PC-3 (cell line): ENCODE measurements at places on chromosomes 11 and 22. TPM values are rescaled to one million over a fixed set of nuclear protein-coding genes. Genes with fewer than 3 reads are reported as not detected.

APOA4 gene
- not detected in 2 replicates for total RNA-seq

C1QTNF5 gene
- 2.0 and 2.6 TPM in 2 replicates for total RNA-seq

TECTA gene
- total RNA-seq = 0.11 and 0.46 TPM in 2 replicates

TEAD1 gene
- total RNA-seq = 70.2 and 148 TPM in 2 replicates

INS gene
- total RNA-seq = not detected in 2 replicates

MPZL3 gene
- 7.0 and 8.4 TPM in 2 replicates for total RNA-seq

TSGA10IP gene
- not detected in 2 replicates for total RNA-seq

SLC22A6 gene
- total RNA-seq = not detected in 2 replicates

DNA sequence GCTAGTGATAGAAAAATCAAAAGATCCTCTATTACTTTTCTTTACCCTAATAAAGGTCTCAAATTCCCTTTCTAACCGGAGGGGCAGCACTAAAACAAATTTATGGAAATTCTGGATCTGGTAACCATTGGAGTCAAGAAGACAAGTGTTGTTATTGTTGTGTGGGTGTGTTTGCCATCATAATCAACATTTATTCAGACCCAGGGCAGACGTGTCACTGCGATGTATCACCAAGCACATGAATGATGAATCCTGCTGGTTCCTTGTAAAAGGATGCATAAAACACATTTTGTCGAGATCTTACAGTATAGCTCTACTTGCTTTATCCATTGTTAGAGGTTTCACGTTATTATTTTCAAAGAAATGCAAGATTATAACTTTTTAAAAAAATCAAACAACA is 12.1 kb upstream of the FJX1 start:
- DNase-seq = no peak

GRCh38 chr11:11441516-11441915 is 88.5 kb upstream of the CSNK2A3 start:
- no peak for DNase-seq

GRCh38 chr22:43008509-43008908 is 6.4 kb downstream of the PACSIN2 start:
- DNase-seq = no peak

- no peak for DNase-seq
Observed at GRCh38 chr11:10478574-10479550, 23.8 kb downstream of the AMPD3 start.

DNA sequence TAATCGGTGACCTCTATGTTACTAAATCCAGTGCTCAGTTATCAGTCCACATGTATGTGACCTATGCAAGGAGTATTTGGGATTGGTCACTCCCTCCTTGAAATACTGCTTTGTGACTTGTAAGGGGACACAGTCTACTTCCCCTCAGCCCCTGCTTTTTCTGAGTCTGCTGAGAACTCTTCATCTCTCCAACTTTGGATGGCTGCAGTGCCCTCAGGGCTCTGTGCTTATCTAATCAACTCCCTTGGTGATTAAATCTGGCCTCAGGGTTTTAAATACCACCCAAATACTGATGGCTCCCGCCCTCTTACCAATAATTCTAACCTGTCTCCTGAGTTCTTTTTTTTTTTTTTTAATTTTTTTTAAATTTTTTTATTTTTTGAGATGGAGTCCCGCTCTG is 40.2 kb downstream of the FAM118A start:
- no peak for DNase-seq

- no peak for DNase-seq
Observed at GRCh38 chr11:119907122-119907851, 178.3 kb upstream of the NECTIN1 start.

DNA sequence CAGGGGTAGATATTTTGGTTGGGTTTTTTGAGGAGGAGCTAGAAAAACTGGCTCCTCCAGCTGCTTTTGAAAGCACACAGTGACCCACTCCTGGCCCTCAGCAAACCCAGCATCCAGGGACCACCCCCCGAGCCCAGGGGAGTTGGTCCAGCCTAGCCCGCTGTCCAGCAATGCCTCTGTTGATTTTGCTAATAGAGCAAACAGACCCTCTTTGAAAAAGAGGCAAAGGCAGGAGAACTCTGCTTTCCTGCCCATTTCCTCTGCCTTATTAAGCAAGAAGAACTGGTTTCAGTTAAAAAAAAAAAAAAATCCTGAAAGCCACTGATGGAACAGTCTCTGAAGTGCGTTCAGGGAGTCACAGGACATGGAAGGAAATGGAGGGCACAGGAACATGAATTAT is 25.3 kb downstream of the ABTB2 start:
- peak; percentile 48 for DNase-seq

GRCh38 chr22:39947220-39948216 is 12.7 kb upstream of the TMA7B start:
- DNase-seq = no peak

DNA sequence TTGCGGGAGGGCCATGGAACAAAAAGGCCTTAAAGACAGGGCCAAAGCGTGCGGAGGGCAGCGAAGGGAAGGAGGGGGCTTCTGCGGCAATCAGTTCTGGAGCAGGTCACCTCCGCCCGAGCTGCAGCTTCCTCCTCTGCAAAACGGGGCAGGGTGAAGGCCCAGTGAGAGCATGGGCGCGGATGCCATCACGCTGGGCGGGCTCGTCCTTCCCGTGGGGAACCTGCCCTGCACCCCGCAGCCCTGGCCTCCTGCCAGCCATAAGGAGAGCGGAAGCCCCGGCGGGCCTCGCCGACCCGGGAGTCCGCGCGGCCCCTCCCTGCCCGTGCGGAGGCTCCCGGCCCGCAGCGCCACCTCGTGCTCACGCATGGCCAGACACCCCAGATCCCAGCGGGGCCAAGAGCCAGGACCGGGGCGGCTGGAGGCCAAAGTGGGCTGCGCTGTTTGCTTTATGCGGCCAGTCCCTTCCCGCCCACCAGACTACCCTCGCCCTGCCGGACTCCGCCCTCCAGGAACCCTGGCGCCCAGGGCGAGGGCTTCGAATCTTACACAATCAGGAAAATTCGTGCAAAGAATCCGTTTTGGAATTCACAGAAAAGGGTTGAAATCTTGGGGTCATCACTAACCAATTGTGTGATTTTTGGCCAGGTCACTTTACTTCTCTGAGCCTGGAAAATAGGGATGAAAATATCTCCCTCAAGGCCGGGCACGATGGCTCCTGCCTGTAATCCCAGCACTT is 16.1 kb downstream of the TSKU start:
- DNase-seq = peak; percentile 81

- DNase-seq = peak; percentile 10
Observed at GRCh38 chr22:41469218-41469851, 418 bp downstream of the ACO2 start.

- no peak for DNase-seq
Observed at GRCh38 chr11:10618490-10618889, 50.0 kb upstream of the LYVE1 start.

DNA sequence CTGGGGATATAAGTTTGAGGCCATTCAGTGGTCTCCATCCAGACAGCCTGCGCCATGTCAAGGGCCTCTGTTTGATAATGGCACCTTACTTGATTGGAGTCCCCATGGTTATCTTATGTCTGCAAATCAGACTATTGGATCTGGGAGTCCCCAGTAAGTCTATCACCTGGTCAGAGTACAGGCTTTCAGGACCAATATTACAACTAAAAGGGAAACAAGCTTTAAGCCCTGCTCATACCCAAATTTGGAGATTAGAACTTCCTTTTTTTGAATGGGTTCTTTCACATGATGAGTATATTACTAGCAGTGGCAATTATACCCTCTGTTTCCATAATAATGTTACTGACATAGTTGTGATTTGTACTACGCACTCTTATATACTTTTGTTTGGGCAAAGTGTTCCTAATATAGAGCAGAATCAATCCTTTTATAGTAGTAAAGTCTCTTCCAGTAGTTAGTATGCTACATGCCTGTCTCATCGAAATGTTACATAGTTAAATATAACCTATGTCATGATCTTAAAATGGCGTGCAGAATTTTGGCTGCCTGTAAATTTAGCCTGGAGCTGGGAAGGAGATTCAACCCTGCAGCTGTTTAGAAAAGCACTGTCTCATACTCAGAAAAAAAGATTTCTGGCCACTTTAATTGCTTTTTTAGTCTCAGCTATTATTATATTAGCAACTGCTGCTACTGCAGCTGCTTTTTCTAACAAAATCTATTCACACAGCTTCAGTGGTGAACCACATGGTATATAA is 4.9 kb downstream of the MS4A15 start:
- no peak for DNase-seq

GRCh38 chr22:45336971-45337431 is 27.3 kb downstream of the FAM118A start:
- no peak for DNase-seq

DNA sequence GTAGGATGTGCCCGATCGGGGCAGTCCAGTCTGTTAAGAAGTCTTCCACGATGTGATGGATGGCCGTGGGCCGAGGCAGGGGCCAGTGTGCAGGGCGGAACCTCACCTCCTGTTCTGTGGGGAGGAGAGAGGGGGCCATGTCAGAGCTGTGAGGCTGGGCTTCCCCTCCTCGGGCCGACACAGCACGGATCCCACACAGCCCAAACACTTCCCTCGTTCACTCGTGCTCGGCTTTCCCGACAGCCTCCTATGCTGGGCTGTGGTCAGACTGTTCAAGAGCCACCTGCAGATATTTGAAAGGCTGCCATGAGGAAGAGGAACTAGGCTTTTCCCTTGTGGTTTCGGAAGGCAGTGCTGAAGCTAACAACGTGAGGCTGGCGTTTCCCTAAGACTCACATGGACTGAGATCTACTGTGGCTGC is 12.3 kb upstream of the TXN2 start:
- DNase-seq = no peak

- DNase-seq = no peak
Observed at GRCh38 chr22:22105364-22105763, 122.8 kb upstream of the TOP3B start.

DNA sequence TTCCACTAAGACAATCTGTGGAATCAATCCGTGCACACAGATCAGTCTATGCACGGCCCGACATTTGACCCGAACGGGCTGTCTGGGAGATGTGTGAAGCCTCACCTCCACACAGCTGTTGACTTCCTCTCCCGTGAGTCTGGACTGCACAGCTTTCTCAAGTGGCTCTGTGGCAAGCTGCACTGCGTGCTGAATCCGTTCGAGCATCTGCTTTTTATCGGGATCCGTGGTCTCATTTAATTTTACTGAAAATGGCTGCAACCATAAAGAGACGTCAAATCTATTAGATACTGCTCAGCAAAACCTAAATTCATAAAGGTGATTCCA is 19.3 kb downstream of the CARS1 start:
- DNase-seq = no peak

GRCh38 chr11:70627219-70627618 is 228.9 kb downstream of the CTTN start:
- DNase-seq = no peak

- no peak for DNase-seq
Observed at GRCh38 chr11:72720047-72720446, 32.2 kb downstream of the ARAP1 start.

GRCh38 chr11:77560605-77561004 is 29.1 kb upstream of the AQP11 start:
- DNase-seq = peak; percentile 65

DNA sequence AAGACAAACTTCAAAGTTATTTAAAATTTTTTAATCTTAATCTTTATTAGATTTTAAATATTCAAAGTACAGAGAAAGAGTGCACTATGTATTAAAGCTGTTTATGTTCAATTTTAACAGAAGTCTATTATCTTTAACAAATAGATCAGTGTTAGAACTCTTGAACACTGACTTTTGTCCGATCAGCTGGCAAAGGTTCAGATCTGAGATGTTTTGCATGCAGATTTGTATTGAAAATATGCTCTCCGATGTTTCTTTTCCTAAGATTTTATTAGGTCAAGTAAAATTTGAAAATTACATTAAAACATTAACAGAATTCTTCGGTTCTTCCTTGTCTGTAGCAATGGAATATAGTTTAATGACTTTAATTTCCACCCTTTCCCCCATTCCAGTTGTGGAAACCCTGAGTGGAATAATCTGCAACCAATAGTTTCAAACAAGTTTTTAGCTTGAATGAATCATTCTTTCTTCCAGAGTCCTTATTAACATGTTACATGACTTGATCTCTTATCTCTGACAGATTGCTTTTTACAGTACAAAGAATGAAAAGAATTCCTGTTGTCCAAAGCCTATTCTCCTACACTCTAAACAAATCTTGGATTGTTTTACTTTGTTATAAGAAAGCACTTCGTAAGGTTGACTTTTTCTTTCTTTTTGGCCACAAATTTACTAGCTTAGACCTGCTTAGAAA is 11.4 kb upstream of the TCP11L1 start:
- DNase-seq = no peak

DNA sequence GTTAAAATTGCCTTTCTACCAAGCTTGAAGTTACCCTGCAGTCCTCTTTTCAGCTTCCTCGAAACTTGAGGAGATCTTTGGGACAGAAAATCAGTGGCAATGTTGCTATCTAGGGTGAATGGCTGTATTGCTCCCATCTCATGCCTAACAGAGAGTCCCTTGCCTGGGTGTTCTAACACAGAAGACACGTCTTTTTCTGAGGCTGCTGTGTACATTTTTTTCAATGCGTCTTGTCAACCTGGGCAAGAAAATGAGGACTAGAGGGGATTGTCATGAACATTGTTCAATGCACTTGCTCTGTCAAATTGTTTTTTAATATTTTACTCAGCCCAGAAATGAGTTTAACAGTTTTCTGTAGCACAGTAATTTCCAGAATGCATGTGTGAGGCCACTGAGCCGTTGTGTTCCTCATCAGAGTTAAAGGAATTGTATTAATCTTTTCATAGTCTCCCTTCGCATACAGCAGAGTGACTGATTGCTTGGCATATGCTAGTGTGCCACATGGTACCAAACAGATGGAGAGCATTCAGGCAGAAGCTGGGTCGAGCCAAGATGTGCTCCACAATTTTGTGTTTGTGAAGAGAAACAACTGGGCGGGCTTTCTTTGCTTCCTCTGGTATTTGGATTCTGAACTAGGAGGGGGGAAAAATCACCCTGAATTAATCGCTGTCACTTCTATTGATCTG is 86.0 kb downstream of the CASP12 start:
- no peak for DNase-seq

DNA sequence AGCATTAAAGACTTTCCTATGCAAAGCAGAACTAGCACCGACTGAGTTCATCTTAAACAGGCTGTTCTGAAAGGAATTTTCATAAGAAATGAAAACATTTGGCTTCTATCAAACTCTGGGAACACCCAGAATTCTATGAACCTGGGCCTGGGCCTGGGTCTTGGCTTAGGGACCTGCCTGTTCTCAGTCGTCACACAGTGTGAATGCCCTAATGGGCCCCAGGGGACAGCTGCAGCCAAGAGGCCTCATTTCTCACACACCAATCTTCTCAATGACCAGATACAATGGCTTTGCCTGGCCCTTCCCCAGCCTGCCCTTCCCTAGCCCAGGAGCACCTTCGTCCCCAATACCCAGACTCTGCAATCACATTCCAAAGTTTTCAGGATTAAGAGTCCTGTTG is 234.9 kb upstream of the ARHGAP20 start:
- no peak for DNase-seq

GRCh38 chr11:116334596-116334995 is 438.2 kb downstream of the BUD13 start:
- no peak for DNase-seq

DNA sequence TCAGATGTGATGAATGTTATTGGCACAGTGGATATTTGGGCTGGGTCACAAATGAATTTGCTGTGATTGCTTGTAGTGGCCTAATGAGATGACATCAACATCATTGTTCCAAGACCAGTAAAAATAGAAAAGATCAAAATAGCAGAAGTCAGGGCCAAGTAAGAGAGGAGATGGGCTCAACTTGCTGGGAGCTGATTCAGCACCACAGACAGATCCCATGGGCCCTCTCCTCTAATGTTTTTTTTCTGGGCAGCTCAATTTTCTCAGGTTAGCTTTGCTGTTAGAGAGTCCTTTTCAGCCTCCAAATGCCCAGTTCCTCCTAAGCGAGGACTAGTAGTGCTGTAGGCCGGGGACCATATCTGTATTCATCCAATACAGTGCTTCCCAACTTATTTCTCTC is 86.0 kb upstream of the IZUMO1R start:
- no peak for DNase-seq

GRCh38 chr22:48947636-48948035 is 880.0 kb downstream of the BRD1 start:
- DNase-seq = no peak
